ENCODE measurements at places on chromosomes 2 and 18.
A peak's percentile ranks its signal among the peaks of the same experiment; 100 is the strongest.

DNA sequence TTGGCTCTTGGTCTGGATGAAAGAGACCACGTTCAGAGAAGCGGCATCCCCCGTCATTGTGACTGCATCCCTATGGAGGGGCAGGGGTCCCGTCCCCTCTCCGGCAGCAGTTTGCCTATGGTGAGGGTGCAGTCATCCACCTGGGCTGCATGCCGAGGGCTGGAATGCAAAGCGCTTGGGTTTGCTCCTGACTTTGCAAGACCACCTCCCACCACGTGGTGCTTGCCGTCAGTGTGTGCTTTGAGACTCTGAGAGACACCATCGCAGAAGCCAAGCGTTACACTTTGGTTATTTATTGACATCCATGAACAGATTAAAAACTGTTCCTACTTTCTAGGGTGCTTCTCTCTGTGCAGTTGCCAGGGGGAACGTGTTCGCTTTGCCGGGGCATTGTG, 59.5 kb downstream of the SH3RF3 start:
- no peak for DNase-seq

DNA sequence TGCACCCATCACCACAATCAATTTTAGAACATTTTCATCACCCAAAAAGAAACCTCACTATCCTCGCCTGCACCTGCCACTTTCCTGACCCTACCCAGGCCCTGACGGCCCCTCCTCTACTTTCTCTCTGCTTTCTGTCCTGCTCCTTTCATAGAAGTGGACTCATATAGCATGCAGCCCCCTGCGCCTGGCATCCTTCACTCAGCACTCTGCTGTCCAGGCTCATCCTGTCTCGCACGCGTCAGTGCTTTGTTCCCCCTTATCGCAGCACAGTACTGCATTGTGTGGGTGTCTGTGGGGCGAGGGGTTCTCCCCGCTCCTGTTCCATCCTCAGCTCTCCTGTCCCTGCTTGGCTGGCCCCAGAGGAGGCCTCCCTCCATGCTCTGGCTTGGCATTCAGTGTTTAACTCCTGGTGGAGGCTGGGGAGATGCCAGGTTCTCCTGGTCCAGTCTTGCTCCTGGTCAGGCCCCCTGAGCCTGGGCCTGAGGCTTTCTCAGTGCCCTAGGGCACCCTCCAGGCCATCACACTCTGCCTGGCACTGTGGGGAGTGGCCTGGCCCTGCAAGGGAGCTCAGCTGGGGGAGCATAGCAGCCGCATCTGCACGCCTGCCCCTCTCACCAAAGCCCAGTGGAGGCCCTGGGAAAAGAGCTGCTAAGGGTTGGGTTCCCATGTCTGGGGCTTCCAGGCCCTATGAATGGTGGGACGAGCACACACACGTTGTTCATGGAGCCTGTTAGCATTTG, 6.6 kb upstream of the TUBB6 start:
- no peak for DNase-seq

DNA sequence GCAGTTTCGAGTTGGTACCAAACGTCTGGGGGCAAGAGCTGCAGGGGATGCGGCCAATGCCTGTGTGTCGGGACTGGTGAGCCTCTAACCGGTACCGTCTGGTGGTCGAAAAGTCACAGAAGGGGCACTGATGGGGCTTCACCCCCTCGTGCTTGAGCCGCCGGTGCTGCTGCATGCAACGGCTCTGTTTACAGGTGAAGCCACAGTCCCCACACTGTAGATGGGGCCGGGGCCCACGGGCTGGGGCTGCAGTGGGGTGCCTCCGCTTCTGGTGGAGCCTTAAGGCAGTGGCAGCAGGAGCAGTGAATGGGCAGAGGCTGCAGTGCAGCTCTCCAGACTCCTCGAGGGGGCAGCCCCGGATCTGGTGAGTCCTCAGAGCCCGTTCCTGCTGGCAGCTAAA, 16.6 kb downstream of the ZNF142 start:
- DNase-seq = no peak

- no peak for DNase-seq
Measured at GRCh38 chr18:3710712-3711301, 260.8 kb downstream of the TGIF1 start.

- DNase-seq = peak; percentile 98
Measured at GRCh38 chr2:143901185-143901842, 618.6 kb downstream of the ZEB2 start.

All from foreskin keratinocyte (primary cell).